NCI-H2171 treated with DMSO at 0.1 percent for 48 hours (cell line): ENCODE measurements at places on chromosomes 6 and 20.

DNA sequence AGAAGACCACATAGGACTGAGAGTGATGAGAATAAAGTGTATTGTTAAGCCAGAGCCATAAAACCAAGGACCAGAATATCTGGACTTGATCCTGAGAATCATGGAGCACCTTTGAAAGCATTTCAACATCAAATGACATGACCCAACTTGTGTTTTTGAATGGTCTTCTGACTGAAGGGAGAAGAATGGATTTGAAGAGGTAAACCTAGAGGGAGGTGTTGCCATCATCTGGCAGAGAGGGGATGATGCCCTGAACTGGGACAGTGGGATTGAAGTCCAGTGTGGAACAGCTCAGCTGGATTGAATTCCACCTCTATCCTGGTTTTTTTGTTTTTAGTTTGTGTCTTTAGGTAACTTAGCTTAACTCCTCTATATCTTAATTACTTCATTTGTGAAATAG lies 570.0 kb downstream of the TBC1D32 start:
- DNase-seq = no peak

DNA sequence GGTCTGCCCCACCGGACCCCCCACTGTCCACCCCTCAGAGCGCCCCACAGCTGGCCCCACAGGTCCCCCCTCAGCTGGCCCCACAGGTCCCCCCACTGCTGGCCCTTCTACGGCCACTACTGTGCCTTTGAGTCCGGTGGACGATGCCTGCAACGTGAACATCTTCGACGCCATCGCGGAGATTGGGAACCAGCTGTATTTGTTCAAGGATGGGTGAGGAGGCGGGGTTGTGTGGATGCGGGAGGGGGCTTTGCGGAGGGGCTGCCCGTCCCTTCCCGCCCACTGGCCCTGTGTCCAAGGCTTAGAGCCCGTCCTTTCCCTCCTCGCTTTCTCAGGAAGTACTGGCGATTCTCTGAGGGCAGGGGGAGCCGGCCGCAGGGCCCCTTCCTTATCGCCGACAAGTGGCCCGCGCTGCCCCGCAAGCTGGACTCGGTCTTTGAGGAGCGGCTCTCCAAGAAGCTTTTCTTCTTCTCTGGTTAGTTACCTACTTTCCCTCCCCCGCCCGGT lies 4.7 kb downstream of the MMP9 start:
- no peak for DNase-seq

DNA sequence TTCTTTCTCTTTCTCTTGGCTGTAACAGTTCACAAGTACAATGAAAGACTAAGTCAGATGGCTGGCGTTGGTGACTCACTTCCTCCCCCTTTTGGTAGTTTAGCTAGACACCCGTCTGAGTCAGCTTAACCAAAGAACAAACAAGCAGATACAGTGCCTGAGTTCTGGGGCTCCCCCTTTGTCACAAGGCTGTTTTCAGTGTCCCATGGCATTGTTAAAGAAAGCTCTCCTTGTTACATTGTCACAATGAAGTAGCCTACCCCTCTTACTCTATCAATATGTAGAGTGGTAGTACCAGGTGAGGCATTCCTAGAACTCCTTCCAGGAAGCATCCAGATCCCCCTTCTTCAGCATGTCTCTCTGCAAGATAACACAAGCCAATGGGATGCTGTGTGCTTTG lies 38.6 kb downstream of the KIAA0408 start:
- DNase-seq = peak; percentile 55

GRCh38 chr6:113732384-113732966 lies 124.7 kb upstream of the MARCKS start:
- peak; percentile 96 for DNase-seq

DNA sequence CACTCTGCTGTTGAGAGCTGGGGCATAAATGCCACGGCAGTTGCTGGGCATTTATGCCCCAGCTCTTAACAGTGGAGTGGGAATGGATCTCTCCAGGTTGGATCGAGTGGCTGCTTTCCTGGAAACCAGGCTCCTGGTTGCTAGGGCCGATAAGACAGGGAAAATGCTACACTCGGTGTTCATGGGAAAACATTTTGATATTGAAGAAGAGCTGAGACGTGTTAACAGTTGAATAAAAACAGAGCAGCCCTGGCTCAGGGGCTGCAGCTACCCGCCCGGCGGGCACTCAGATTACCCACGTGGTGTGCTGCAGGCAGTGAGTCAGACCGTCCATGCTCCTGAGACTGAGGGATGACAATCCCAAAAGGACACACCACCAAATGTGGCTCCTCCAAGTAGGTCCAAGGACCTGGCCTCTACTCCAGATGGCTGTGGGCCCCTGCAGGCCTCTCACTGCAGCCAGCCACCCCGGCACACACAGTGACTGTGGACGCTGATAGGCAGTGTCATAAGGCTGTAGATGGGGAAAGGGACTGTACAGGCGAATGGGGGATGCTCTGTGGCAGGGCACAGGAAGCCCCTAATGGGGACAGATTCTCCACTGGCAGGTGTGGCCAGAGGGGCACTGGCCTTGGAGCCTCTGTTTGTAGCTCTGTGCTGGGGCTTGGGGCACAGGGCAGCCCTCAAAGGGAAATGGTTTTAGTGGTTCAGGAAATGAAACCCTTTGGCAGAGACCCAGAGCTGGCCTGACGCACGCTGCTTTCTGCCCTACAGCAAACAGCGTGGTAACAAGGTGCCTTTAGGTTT lies 237.8 kb downstream of the LY86 start:
- DNase-seq = peak; percentile 41

DNA sequence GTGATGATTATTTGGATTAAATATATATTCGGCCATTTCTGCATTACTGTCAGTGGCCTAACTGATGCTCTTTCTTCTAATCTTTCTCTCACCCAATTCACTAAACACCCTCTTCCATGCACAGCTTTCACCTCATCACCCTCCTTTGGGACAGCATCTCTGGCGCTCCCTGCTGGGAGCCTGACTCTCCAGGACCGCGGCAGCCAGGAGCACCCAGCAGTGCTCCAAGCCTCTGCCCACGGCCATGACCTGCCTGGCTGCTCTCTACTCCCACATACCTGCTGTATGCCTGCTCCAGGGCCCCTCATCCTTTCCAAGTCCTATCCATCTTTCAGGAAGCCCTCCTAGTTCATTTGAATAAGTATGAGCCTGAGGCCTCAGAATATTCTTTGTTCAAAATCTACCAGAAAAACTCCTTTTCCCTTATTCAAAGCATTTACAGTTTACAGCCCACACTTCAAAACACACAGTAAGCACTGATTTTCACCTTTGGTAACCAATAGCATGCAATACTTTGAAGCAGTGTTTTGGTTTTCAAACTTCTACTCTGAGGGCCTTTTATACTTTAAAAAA lies 15.2 kb downstream of the CTCFL start:
- no peak for DNase-seq

DNA sequence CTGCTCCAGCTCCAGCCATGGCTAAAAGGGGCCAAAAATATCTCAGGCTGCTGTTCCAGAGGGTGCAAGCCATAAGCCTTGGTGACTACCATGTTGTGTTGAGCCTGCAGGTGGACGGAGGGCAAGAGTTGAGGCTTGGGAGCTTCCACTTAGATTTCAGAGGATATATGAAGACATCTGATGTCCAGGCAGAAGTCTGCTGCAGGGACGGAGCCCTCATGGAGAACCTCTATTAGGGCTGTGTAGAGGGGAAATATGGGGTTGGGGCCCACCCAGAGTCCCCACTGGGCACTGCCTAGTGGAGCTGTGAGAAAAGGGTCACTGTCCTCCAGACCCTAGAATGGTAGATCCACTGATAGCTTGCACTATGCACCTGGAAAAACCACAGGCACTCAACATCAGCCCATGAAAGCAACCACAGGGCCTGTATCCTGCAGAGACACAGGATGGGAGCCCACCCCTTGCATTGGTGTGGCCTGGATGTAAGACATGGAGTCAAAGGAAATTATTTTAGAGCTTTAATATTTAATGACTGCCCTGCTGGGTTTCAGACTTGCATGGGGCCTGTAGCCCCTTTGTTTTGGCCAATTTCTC lies 70.5 kb downstream of the NINL start:
- no peak for DNase-seq

DNA sequence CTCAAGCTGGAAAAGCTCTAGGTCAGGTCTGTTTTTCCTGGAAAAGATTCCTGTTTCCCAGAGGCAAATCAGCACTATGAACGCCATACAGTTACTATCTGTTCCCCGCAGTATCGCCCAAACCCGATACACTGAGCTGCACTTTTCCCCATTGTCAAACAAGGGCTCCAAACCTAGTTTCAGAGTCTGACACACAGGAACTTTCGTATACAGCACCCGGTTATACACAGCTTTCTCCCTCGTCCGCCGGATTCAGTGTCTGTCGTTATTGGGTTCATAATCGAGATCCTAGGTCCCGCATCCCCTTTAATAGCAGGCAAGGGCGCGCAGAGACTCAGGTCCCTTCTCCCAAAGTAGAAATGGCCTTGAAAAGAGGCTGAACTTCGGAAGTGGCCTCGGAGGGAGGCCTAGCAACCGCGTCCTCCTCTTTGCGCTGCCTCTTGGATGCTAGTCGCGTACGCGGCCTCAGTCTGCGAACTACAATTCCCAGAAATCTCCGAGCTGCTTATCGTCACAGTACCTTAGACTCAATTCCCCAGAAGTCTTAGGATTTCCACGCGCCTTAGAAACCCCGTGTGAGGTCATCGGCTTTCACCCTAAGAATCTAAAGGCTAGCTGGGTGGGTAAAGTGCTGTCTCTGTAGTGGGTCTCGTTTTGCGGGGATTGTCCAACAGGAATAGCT lies 34.2 kb downstream of the ZNF391 start:
- no peak for DNase-seq

GRCh38 chr6:45532721-45533210 lies 155.0 kb upstream of the SUPT3H start:
- no peak for DNase-seq

GRCh38 chr6:57021086-57021720 lies 25.3 kb upstream of the KIAA1586 start:
- peak; percentile 63 for DNase-seq

GRCh38 chr6:140812636-140813035 lies 1320.1 kb upstream of the GJE1 start:
- no peak for DNase-seq

DNA sequence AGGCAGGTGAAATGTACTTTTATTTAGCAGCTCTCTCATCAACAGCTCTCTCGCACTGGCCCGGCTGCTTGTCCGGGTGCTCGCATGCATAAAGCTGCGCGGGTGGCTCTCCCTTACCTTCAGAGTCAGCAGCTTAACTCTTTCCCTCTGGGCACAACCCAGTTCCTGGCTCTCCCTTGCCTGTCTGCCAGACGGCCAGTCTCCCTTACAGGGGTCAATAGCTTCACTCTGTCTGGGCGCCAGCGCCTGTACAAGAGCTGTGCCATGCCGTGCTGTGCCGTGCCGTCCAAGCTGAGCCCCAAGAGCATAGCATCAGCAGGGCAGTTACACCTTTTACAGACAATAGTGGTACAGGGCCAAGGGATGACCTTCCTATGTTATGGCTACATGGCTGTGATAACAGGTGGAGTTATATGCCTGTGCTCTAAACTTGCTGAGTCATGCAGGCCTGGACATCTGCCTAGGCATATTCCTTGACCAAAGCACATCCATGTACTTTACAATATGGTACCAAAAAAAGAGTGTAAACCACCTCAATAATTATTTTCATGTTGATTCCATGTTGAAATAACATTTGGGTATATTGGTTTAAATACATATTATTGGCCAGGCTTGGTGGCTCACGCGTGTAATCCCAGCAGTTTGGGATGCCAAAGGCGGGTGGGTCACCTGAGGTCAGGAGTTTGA lies 47.9 kb downstream of the BLTP3A start:
- no peak for DNase-seq

- DNase-seq = no peak
Measured at GRCh38 chr6:134961366-134961765, 11.5 kb upstream of the ALDH8A1 start.

DNA sequence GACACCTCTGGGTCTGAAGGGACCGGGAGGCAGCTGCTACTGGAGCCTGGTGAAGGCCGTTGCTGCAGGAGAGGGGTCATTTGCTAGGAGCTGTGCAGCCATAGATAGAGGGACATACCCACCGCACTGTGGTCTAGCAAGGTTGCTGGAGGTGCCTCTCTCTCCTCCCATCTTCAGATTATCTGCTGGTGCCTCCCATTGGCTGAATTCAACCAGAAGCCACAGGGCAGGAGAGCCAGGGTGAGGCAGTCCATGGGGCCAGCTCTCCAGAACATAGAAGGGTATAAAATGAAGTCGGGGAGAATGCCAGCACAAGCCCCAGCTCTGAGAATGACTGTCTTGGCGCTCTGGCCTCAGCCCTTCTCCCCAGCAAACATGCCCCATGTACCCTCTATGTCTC lies 98.0 kb downstream of the VEGFA start:
- DNase-seq = no peak

DNA sequence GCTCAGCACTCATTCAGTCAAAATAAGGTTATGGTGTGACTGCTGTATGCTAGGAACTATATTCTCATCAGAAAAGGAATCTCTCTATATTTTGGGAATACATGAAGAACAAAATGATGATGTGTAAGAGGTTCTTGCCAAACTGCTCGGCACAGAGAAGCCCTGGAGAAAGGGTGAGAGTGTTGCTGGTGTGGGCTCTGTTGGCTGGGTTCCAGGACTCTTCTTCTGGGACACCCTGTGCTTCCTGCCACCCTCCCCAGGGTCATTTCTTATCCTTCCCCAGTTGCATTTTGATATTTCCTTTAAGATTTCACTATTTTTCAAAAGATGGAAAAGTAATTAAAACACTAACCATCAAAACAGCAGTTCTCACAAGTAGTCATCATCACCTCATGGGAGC lies 28.8 kb downstream of the CST1 start:
- no peak for DNase-seq

DNA sequence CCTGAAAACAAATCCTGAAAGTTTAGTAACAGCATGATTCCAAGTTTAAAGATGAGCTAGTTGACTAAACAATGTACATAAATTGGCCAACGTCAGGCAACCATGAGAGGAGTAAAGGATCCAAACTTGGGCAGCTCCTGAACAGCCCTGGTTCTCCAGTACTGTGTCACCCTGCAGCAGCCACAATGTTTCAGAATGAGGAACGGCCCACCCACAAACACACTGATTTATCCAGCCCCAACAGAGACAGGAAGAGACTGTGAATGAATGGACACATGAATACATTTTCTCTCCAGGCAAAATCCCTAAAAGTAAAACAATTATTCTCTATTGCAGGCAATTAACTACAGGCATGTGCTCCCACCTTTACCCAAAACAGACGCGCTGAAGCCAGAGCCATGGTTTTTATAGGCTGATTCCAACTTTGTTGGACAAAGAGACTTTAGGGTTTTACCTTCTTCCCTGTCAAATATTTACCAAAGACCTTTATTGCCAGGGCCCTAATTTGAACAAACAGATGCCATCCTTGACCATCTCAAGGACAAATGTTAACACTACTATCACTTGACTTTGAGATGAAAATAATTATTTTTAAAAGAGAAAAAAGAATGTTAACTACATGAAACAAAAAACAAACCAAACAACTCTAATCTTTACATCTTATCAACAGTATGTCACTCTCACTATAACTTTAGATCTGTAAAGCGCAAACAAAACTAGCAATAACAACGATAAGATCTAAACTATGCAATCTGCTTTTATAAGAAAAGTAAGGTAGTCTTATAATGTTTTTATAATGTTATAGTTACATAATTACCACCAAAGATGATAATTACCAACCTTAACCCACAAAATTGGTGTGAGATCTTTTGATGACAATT lies 22.9 kb downstream of the CNKSR3 start:
- DNase-seq = no peak
